ENCODE measurements at places on chromosomes 3 and 15.
A peak's percentile ranks its signal among the peaks of the same experiment; 100 is the strongest.

- H3K4me1 ChIP-seq = no peaks in the 10 kb centered on the region
- H3K4me3 ChIP-seq = no peak overlapping the region
- H3K27me3 ChIP-seq = peaks cover 10% of the 10 kb centered on the region
- no peak for DNase-seq
- H3K27ac ChIP-seq = no peak overlapping the region
- no peaks in the 10 kb centered on the region for H3K36me3 ChIP-seq
Observed at GRCh38 chr15:80775338-80775737, 3.8 kb upstream of the CEMIP start.

DNA sequence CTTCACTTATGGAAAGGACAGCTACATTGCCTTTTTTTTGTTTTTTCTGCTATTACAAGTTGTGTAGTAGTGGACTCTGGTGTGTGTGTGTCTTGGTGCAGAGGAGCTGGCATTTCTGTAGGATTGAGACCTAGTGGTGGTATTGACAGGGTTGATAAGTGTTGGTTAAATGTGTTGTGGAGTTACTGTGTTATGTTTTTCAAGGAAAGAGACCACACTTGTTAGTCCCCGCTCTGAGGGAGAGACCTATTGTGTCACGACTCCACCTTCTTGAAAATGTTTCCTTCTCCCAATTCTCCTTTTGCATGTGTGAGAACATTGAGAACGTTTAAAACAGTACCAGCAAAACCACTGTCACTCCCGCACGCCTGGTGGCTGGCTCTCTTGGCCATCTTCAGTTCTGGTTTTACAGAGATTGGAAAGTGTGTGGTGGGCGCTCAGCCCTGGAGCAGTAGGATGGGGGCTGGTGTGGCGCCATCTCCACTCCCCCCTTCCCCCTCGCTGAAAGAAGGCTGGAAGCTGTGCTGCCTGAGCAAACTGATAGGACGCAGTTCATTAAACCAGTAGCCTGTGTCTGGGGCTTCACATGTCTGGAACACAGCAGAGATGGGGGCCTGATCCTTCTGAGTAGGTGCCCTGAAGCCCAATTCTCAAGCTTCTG is 5.5 kb downstream of the KLF13 start:
- no peak overlapping the region for H3K27ac ChIP-seq
- no peaks in the 10 kb centered on the region for H3K36me3 ChIP-seq
- no peaks in the 10 kb centered on the region for H3K27me3 ChIP-seq

GRCh38 chr3:120033596-120033995 is 60.7 kb downstream of the GSK3B start:
- H3K36me3 ChIP-seq = no peaks in the 10 kb centered on the region
- H3K27ac ChIP-seq = no peak overlapping the region
- peaks cover 9% of the 10 kb centered on the region for H3K4me1 ChIP-seq
- H3K4me3 ChIP-seq = no peak overlapping the region
- no peaks in the 10 kb centered on the region for H3K27me3 ChIP-seq

DNA sequence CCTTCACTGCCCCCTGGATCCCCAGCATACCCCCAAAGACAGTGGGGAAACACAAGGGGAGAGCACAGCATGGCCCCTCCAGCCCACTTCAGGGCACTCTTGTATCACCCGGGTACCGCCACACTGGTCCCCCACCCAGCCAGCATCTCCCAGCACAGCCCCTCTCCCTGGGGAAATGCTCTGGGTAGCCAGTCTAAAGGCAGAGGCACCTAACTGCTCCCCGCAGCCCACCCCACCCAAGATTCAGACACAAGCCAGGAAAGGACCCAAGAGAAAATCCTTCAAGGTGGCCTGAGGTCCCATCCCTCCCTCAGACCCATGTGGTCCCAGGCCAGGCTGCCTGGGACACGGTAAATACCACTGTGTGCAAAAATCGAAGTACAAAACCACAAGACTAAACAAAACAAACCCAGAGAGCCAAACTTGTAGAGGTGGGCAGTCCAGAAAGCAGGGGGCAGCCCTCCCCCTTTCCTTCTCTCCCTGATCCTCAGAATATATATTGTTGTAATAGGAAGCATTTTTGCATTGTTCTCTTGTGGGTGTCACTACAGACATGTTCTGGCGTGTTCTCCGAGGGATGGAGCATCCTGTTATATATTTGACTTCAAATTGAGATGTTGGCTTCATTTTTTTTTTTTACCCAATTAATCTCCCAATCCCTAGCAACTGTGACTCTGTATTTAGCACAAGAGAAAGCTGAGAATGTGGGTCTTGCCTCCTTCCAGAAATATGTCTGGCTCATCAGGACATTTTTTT is 51.7 kb downstream of the GRIP2 start:
- H3K4me3 ChIP-seq = no peak overlapping the region
- no peak overlapping the region for H3K27ac ChIP-seq
- no peaks in the 10 kb centered on the region for H3K27me3 ChIP-seq
- no peaks in the 10 kb centered on the region for H3K36me3 ChIP-seq

- H3K27me3 ChIP-seq = no peaks in the 10 kb centered on the region
- H3K27ac ChIP-seq = no peak overlapping the region
- DNase-seq = no peak
- no peak overlapping the region for H3K4me3 ChIP-seq
- no peaks in the 10 kb centered on the region for H3K36me3 ChIP-seq
Observed at GRCh38 chr3:54321520-54321919, 199.2 kb downstream of the CACNA2D3 start.

GRCh38 chr15:62647202-62647842 is 395.2 kb upstream of the TPM1 start:
- no peaks in the 10 kb centered on the region for H3K36me3 ChIP-seq
- no peaks in the 10 kb centered on the region for H3K27me3 ChIP-seq
- no peak overlapping the region for H3K27ac ChIP-seq
- H3K4me1 ChIP-seq = 0 out of 2 replicates have a peak, but pooled peaks cover 3% of the 10 kb centered on the region
- no peak overlapping the region for H3K4me3 ChIP-seq
- peak; percentile 15 for DNase-seq

DNA sequence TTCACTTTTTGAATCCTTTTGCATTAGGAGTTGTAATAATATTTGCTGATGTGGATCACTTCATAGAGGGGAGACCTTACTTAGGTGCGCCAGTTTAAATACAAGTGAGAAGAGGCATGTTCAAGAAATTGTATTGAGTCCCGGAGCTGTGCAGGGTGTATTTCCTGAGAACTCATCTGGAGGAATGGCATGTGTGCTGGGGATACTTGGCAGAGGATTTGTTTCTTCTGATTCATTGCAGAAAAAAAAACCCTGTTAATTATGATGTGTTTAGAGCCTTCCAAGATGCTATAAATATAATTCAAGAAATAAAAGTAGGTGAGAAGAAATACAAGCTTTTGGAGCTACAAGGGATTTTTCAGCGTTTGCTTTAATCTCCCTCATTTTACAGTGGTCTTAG is 97.6 kb downstream of the TPRG1 start:
- H3K4me3 ChIP-seq = no peak overlapping the region
- no peaks in the 10 kb centered on the region for H3K36me3 ChIP-seq
- H3K27ac ChIP-seq = no peak overlapping the region

- no peak for DNase-seq
- H3K4me1 ChIP-seq = peaks cover 14% of the 10 kb centered on the region
- H3K27ac ChIP-seq = no peak overlapping the region
- H3K4me3 ChIP-seq = no peak overlapping the region
Observed at GRCh38 chr3:73046195-73046594, 15.3 kb upstream of the EBLN2 start.

DNA sequence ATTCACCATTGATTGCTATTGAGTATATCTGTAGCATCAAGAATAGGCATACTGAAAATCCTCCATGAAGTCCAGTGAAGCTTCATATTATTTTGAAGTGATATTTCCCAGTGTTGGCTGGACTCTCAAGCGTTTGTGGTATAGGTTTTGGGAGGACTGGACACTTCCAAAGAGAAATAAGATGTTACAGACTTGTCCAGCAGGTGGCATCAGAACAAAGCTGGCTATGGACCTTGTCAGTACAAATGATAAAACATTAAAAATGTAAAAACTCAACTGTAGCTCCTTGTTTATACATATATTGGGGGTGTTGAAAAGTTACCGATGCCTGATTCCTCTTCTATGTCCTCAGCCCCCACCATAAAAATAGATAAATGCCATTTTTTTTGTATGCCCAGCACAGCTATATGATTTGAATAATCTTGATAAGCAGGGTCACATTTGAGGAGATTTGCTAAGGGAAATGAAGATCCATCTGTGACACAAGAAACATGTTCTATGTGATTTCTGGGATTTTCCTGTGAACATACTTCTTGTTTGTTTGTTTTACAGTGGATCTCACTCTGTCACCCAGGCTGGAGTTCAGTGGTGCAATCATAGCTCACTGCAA is 54.5 kb upstream of the GOLGA6B start:
- H3K27me3 ChIP-seq = no peaks in the 10 kb centered on the region
- H3K36me3 ChIP-seq = no peaks in the 10 kb centered on the region
- H3K27ac ChIP-seq = no peak overlapping the region
- DNase-seq = peak; percentile 59
- no peak overlapping the region for H3K4me3 ChIP-seq
- H3K4me1 ChIP-seq = no peaks in the 10 kb centered on the region

GRCh38 chr3:131193641-131194238 is 167.1 kb downstream of the NEK11 start:
- H3K27ac ChIP-seq = no peak overlapping the region
- DNase-seq = no peak
- no peaks in the 10 kb centered on the region for H3K27me3 ChIP-seq
- no peaks in the 10 kb centered on the region for H3K36me3 ChIP-seq
- no peak overlapping the region for H3K4me3 ChIP-seq

- no peak overlapping the region for H3K27ac ChIP-seq
- H3K36me3 ChIP-seq = no peaks in the 10 kb centered on the region
- H3K4me1 ChIP-seq = no peaks in the 10 kb centered on the region
- DNase-seq = no peak
Observed at GRCh38 chr3:99981138-99981537, 133.2 kb downstream of the FILIP1L start.

- H3K4me1 ChIP-seq = no peaks in the 10 kb centered on the region
- no peaks in the 10 kb centered on the region for H3K27me3 ChIP-seq
- no peaks in the 10 kb centered on the region for H3K36me3 ChIP-seq
- no peak overlapping the region for H3K4me3 ChIP-seq
- no peak for DNase-seq
Observed at GRCh38 chr3:149424918-149425317, 47.5 kb upstream of the TM4SF1 start.

DNA sequence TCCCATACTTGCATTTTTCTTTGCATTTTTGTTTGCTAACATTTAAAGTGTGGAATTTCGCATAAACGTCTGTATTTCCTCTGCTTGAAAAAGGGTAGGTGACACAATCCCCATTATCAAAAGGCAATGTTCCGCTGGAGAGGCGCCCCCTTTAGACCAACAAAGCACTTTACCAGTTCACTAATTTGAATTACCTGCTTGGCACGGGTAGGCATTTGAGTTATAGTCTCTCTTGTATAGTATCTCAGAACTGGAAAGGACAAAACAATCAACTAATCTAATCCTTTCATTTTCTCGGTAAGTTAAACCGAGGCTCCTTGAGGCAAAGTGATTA is 775 bp upstream of the CCDC39 start:
- no peaks in the 10 kb centered on the region for H3K27me3 ChIP-seq
- peaks cover 11% of the 10 kb centered on the region for H3K4me1 ChIP-seq
- no peaks in the 10 kb centered on the region for H3K36me3 ChIP-seq
- DNase-seq = peak; percentile 77

DNA sequence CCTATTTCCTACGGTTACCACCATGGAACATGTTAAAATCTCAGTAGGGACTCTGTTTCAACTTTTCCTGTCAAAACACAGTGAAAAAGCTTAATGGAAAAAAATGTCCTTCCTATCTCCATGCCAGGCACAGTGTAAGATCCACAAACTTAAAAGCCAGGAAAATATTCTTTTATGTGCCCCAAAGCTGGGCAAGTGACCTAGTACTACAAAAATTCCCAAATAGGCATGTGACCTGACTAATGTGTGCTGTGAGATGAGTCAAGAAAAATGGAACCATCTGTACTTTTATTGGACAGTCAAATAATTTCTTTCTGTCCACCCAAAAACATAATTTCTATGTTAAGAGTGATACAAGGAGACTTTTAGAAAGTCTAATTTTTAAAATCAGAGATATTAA is 406.0 kb downstream of the ZBTB20 start:
- DNase-seq = no peak
- no peaks in the 10 kb centered on the region for H3K4me1 ChIP-seq
- no peak overlapping the region for H3K27ac ChIP-seq
- no peak overlapping the region for H3K4me3 ChIP-seq
- H3K27me3 ChIP-seq = no peaks in the 10 kb centered on the region
- no peaks in the 10 kb centered on the region for H3K36me3 ChIP-seq

DNA sequence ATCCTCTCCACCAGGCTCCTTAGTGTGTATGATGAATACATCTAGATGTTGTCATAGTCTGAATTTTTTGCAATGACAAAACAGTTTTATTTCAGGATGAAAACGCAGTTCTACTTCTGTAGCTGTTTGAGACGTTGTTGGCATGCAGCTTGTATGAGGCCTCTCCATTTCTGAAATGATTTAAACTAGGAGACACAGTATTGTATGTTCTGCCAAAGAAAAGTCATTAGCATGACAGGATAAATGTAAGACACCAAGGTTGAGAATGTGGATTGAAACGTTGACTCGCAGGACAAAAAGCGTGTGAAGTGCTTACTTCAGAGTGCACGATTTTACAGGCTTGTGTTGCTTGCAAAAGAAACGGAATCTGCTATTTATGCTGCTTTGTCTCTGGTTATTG is 35.3 kb downstream of the ABHD17C start:
- no peak for DNase-seq
- H3K27me3 ChIP-seq = no peaks in the 10 kb centered on the region
- no peak overlapping the region for H3K4me3 ChIP-seq
- H3K36me3 ChIP-seq = no peaks in the 10 kb centered on the region

- DNase-seq = peak; percentile 8
- no peaks in the 10 kb centered on the region for H3K4me1 ChIP-seq
- no peaks in the 10 kb centered on the region for H3K27me3 ChIP-seq
- no peak overlapping the region for H3K27ac ChIP-seq
Observed at GRCh38 chr3:56087451-56088053, 380.7 kb downstream of the ERC2 start.

DNA sequence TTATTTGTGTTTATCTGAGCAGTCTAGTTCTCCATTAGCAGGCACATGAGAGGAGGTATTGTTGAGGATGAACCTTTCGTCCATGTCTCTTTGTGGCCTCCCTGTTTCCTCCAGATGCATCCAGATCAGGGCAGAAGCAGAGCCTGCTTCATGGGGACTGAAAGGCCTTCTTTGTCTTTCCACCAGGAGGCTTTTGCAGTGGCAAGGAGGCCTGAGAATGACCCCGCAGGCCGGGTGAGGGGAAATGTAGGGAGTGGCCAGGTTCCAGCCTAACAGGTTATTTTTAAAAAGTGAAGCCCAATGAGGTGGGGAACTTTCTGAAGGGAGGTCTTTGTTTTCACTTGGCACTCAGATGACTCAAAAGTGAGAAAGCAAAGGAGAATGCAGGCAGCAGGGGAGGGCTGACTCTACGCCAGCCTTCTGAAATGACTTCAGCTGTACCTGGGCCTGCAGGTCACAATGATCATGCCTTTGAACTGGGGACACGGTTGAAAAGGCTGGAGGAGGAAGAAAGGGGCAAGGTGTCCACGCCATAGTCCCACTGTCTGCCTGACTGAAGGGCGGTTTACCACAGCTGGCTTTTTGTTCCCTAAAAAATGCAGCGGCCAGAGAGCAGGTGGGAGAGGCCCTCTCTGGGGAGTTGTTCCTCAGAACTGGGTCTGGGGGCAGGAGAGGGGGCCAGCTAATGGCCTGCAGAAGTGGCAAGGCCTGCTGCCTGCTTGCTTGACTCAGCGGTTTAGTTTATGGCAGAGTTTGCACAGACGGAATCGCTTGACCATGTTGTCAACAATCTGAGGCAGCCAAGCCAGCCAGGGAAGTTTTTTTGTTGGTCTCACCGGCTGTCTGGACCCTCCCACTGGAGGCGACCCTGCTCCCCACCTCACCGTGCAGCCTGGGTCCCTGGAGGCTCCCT is 28.7 kb downstream of the CMTM7 start:
- peaks cover 34% of the 10 kb centered on the region for H3K4me1 ChIP-seq
- H3K27me3 ChIP-seq = no peaks in the 10 kb centered on the region
- no peaks in the 10 kb centered on the region for H3K36me3 ChIP-seq
- H3K27ac ChIP-seq = no peak overlapping the region

GRCh38 chr3:30289324-30289723 is 317.1 kb upstream of the TGFBR2 start:
- no peaks in the 10 kb centered on the region for H3K27me3 ChIP-seq
- no peak overlapping the region for H3K27ac ChIP-seq
- H3K4me3 ChIP-seq = no peak overlapping the region

Data from MM.1S (cell line).